Spleen (tissue), 13 donors: ENCODE measurements at places on chromosomes 1 and 21. TPM values are rescaled to one million over a fixed set of nuclear protein-coding genes. Genes with fewer than 3 reads are reported as not detected.

GRCh38 chr1:230495076-230495475 lies 68.9 kb upstream of the PGBD5 start:
- DNase-seq: no peak

- no peak for DNase-seq
These were observed 10.4 kb downstream of the MYBPH start for GRCh38 chr1:203165101-203165799.

DNA sequence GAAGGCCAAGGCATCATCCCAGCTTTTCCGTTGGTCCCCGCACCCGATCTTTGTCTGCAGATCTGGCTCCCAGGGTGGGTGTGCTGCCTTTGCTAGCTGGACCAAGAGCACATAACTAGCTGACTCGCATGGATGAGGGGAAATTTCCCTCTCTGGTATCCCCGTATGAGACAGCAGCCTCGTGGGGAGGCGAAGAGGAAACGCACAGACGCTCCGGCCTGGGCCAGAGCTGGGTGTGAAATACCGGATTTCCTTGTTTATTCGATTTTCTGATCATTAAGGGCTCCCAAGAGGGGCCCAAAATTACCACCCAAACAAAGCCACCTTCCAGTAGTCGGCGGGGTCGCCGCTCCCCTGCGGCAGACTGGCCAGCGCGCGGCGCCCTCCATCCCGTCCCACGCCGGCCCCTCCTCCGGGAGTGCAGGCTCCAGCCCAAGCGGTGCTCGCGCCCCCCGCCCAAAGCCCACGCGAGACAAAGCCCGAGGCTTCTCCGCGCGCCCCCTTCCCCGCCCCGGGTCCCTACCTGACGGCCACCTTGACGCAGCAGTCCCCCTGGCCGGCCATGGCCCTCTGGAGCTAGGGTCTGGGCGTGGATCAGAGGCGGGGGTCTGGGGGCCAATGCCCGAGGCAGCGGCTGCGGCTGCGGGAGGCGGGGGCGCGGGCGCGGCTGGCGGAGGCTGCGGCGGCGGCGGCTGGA lies 546 bp downstream of the KIF21B start:
- DNase-seq: peak; percentile 92

- DNase-seq: no peak
These were observed 44.3 kb downstream of the NID1 start for GRCh38 chr1:236020359-236021219.

GRCh38 chr1:96865731-96866685 lies 144.4 kb downstream of the PTBP2 start:
- no peak for DNase-seq

DNA sequence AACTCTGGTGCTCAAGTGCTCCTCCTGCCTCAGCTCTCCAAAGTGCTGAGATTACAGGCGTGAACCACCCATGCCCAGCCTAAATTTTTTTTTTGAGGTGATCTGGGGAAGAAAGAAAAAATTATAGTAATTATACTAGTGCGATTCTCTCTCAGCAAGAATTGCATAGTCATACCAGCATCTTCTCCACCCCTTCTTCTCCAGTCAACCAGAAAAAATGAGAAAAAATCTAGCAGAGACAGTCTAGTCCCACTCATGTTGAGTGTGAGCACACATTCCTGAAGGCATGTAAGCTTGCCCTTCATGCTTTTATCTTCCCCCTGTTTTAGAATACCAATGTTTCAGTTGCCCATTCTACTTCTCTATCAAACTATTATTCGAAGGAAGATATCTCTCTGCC lies 207.6 kb downstream of the S1PR1 start:
- no peak for DNase-seq

GRCh38 chr1:180646093-180646492 lies 14.3 kb downstream of the XPR1 start:
- no peak for DNase-seq

DNA sequence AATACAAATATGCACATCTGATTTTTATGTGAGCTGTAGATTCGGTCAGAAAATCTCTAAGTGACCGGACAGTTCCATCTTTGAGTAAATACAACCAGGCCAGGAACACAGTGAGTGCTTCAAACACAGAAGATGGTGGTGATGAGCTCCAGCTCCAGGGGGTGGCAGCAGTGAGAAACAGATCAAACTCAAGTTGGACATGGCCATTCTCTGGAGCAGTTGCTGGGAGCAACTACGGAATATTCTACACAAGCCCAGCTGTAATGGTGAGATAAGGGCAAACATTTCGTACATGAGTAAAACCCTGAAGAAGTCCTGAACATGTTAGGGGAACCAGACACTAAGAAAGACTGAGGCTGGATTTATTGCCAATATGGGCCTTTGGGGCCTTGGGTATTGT lies 100.7 kb downstream of the BARHL2 start:
- no peak for DNase-seq

Gene AMPD1
- polyA plus RNA-seq: 0.52 TPM

DNA sequence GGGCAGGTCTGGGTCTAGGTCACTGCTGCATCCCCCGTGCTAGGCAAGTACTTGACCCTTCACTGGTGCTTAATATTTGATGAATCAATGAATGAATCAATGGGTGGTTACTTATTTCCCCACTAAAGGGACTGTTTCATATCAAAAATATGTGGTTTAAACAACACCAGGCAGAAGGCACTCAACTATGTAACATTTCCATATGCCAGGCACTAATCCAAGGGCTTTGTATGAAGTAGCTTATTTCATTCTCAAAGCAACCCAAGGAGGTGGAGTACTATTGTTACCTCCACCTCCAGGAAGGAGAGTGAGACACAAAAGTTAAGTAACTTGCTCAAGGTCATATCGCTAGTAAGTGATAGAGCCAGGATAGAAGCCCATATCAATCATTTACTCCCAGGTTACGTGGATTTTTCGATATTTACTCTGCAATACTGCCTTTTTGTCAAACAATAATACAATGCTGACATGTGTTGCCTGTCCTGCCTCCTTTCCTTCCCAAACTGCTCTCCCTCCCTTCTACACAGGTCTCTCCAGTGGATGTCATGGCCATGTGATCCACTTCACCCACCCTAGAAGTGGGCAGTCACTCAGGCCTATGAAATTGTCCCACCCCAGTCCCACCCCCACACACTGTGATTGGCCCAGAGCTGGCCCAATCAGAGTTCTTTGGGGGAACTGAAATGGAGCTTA lies 142.8 kb downstream of the ETS2 start:
- peak; percentile 25 for DNase-seq

GRCh38 chr1:174160109-174160473 lies 771 bp downstream of the RABGAP1L start:
- peak; percentile 84 for DNase-seq

- DNase-seq: peak; percentile 79
These were observed 6.2 kb upstream of the BTG2 start for GRCh38 chr1:203299169-203299568.

GRCh38 chr1:8394456-8395321 lies 76.8 kb downstream of the SLC45A1 start:
- DNase-seq: no peak

- DNase-seq: no peak
These were observed 79.4 kb downstream of the TGFB2 start for GRCh38 chr1:218424502-218424901.

- no peak for DNase-seq
These were observed 20.8 kb upstream of the GBP1 start for GRCh38 chr1:89085781-89086180.

- no peak for DNase-seq
These were observed 941 bp downstream of the ELAVL4 start for GRCh38 chr1:50109647-50110075.

GRCh38 chr1:184422490-184423233 lies 35.8 kb downstream of the C1orf21 start:
- no peak for DNase-seq

DNA sequence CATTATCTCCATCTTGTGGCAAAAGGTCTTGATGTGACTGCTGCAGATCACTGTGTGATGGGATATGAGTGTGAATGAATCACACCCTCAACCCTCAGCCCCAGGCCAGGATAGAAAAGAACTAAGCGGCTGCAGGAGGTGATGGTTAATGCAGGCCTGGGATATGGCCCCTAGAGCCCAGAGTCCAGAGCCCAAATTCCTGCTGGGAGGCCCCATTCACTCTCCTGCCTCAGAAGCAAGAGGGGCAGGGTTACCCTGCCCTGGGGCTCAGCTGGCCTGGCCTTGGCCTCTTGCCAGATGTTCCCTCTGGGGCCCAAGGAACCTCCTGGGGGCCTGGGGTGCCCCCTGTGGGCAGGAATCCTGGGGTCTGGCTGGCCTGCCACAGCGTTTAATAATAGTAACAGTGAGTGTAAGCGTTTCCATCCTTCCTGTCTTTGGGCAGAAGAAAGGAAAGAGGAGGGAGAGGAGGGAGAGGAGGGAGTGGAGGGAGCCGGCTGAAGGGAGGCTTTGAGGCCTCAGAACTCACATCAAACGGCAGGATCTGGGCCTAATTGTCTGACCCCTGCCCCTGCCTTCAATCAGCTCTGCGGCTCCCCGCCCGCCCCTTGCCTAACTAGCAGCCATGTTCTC lies 26.2 kb downstream of the DMAP1 start:
- DNase-seq: peak; percentile 50
